Stimulated activated CD4-positive, alpha-beta T cell treated with anti-CD3 and anti-CD28 coated beads, Interleukin-15, amount 100 ng/mL, for 48 hours (primary cell): ENCODE measurements at places on chromosomes 6 and 20.
A peak's percentile ranks its signal among the peaks of the same experiment; 100 is the strongest.

GRCh38 chr20:19828232-19828631 lies 70.2 kb downstream of the RIN2 start:
- DNase-seq: peak; percentile 17

- DNase-seq: peak; percentile 40
These were observed 92.7 kb downstream of the IRF4 start for GRCh38 chr6:484086-484745.

DNA sequence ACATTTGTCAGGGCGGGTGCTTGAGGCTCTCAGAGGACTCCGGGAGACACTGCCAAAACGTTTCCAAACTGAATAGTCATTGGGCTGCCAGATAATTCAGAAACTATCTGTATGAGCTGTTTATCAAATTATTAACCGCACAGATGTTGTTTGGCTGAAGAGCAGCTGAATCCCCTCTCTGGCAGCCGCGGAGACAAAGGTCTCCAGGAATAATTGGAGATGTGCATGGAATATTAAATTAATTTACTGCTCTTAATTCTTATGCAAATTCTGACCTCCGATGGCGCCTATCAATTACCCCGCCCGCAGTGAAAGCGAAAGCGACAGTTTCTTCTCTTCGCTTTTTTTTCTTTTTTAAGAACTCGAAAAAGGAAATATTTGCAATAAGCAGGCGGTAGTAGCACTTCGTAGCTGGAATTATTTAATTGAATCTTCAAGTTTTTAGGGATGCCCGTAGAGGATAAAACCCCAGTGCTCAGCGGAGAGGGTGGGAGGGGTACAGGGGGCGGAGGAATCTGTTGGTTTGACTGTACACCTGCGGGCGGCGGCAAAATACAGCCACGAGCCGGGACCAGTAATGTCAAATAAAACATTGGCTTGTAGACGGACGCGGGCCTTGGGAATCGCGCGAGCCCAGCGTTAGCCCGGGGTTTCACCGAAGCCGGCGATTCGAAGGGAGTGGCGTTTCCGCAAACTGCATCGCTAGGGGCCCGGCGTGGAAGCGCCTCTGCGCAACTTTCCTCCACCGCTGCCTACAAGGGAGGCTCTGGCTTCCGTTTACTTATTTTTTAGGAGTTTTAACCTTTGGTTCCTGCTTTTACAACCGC lies 6.2 kb downstream of the LINC00237 start:
- no peak for DNase-seq

DNA sequence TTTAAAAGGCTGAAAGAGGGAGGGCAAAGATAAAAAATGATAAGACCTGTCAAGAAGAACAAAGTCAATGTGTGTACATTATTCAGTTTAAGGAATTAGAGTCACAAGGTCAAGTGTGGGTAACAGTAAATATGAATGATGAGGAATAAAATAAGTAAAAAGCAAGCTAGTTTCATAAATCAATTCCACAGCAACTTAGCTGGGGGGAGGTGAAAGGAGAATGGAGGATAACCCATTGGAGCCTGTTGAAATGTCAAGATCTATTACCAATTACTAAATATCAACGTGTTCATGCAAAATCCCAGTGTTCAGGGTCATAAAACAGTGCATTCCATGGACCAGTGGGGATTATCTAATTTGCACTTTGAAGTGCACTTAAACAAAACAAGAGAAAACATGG lies 242.9 kb downstream of the TBX18 start:
- DNase-seq: no peak

DNA sequence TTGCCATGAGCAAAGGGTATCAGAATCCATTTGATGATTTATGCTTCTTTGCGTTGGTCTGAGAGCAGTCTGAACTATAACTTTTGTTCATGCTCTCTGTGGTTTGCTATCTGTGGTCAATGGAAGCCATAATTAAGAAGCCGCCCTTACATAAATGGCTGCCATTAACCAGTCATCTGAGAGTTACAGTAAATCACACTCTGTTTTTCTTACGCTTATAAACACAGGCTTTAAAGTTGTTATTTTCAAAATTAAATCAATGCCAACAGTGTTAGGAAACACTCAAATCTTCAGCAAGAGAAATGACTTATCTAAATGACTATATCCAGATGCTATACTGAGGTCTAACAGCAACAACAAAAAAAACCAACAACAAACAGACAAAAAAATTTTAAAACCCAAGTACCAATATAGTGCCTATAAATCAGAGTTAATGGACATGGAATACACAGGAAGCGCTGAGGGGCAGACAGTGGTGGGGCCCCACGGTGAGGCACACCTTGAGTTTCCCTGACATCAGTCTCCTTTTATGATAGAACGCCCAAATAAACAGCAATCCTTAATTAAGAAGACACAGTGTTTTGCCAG lies 108.0 kb upstream of the C6orf118 start:
- no peak for DNase-seq

GRCh38 chr6:158002951-158003853 lies 21.5 kb downstream of the SYNJ2 start:
- no peak for DNase-seq
